ENCODE measurements at places on chromosomes 6 and 20. TPM values are rescaled to one million over a fixed set of nuclear protein-coding genes. Genes with fewer than 3 reads are reported as not detected.

Gene SLC16A10
- total RNA-seq, result 42.2 TPM

GRCh38 chr6:39913391-39913916 lies 20.8 kb downstream of the MOCS1 start:
- H3K36me3 ChIP-seq, result no peaks in the 10 kb centered on the region
- DNase-seq, result no peak
- H3K4me3 ChIP-seq, result no peak overlapping the region

DNA sequence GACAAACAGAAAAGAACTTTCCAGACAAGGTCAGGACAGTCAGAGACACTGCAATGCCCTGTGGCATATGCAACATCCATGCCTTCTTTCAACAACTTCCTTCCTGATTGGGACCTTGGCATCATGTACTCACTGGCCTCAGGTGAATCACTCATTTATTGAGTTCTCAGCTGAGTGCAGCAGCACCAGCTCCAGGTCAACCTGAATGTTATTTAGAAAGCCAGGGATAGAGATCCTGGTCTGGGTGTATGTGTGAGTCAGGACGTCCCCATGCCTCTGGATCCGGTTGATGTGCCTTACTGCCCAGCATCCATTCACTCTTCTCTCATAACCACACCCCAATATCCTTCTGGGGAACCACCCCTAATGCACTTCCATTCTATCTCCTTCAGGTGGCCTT lies 54.4 kb downstream of the SNRNP48 start:
- H3K4me1 ChIP-seq, result peaks cover 9% of the 10 kb centered on the region
- H3K27ac ChIP-seq, result no peak overlapping the region
- no peaks in the 10 kb centered on the region for H3K36me3 ChIP-seq
- no peak overlapping the region for H3K4me3 ChIP-seq
- no peaks in the 10 kb centered on the region for H3K27me3 ChIP-seq

Gene HLA-DOA
- 1.4 TPM for total RNA-seq

DNA sequence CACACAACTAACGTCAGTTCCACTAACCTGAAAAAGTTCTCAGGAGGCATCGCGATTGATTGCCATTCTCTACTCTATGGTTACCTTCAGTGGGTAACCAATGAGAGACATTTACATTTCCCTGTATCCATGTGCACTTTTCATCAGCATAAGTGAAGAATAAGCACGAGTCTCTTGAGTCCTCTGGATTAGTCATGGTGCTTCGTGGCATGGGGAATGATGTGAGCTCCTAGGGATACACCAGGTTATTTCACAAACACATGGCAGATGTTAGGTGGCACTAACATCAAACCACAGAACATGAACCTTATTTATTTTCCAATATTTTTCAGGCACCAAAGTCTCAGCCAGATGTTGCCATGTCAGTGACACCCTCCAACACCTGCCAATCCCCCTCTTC lies 64.0 kb downstream of the FYN start:
- H3K36me3 ChIP-seq, result no peaks in the 10 kb centered on the region
- peaks cover 8% of the 10 kb centered on the region for H3K4me1 ChIP-seq
- DNase-seq, result no peak
- H3K27me3 ChIP-seq, result no peaks in the 10 kb centered on the region
- H3K27ac ChIP-seq, result no peak overlapping the region

Gene LST1
- not detected for total RNA-seq
